Fibroblast of skin of left quadriceps (primary cell): ENCODE measurements at places on chromosomes 2 and 18.

DNA sequence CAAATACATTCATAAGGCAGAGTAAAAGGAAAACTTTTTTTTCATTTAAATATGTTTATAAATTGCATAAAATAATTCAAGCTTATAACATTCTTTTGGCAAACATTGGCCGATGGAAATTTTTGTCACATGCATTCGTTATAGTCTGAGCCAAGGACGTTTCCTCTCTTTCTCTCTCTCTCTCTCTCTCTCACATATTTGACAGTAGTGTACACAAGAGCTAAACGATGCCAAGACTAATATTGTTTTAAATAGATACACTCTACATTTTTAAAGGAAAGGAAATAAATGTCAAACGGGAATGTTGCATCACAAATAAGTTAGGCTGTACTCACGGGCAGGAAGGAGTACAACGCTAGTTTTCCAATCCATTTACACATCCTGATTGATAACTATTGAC is 251.1 kb upstream of the SMIM21 start:
- no peak for DNase-seq

- DNase-seq, result no peak
Measured at GRCh38 chr2:196431957-196432356, 207.6 kb upstream of the CCDC150 start.

- DNase-seq, result no peak
Measured at GRCh38 chr2:233325814-233326213, 18.2 kb downstream of the SAG start.

DNA sequence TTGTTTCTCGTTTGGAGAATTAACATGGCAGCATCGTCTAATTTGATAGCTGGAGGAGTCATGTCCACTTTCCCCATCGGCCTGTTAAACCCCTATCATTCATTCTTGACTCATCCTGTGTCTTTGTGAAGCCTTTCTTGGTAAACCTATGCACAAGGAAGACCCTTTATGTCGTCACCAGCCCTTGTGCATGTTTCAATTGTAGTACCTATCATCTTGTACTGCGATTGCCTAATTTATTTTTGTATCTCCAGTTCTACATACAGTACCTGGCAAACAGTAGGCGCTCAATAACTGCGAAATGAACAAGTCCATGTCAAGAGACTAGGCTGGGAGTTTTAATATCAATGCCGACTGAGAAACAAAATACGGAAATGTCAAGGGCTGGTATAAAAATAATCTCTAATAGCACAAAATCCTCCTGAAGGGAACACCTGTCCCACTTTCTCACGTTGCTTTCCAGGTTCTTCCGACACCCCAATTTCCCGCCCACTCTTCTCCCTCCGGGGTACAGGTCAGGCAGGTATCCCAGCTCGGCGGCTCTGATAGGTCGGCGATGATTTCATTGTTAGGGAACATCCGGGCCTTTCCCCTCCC is 1.3 kb upstream of the PPM1B start:
- no peak for DNase-seq

GRCh38 chr2:212078103-212078502 is 460.5 kb downstream of the ERBB4 start:
- DNase-seq, result no peak

GRCh38 chr2:147712051-147712450 is 132.8 kb upstream of the ACVR2A start:
- DNase-seq, result no peak

GRCh38 chr2:219106251-219106650 is 45.5 kb upstream of the IHH start:
- no peak for DNase-seq

DNA sequence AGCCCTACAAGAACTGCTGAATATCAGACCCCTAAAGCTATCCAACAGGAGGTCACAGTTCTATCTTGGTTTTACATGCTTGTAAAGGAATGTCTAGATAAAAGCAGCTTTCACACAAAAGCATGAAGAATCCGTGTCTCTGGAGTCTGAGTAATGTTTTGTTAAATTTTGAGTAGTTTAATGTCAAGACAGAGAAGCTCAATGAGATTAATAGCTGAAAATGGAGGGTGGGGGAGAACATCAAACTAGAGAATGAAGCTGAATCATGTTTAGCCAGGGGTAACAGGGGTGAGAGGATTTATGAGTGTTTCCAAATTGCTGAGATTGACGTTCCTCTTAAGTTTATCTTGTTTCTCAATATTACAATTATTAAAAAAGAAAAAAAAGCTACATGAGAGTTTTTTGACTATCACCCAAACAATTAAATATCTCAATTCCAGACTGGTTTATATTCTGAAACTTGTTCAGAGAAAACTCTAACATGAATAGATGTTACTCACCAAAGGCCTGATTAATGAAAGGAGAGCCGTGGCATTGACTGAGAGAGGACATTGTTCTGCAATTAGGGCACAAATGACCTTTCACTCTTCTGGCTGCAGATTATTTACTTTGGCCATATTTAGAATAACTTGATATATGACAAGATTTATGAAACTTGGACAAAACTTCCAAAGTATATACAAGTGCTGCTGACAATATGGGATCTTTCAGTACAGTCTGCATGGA is 266.4 kb upstream of the ETAA1 start:
- DNase-seq, result peak; percentile 15

- no peak for DNase-seq
Measured at GRCh38 chr2:238113611-238114010, 13.5 kb downstream of the ESPNL start.

GRCh38 chr2:156511122-156511521 is 74.9 kb downstream of the GPD2 start:
- DNase-seq, result no peak
